ENCODE measurements at places on chromosomes 13 and 19. TPM values are rescaled to one million over a fixed set of nuclear protein-coding genes. Genes with fewer than 3 reads are reported as not detected.

The GIPC3 gene
- total RNA-seq, result under 0.01 TPM

- DNase-seq, result peak; percentile 26
- no peak overlapping the region for H3K27ac ChIP-seq
- H3K27me3 ChIP-seq, result no peaks in the 10 kb centered on the region
These were observed 78.7 kb upstream of the FAM216B start for GRCh38 chr13:42702716-42703115.

- H3K4me3 ChIP-seq, result no peak overlapping the region
- H3K27me3 ChIP-seq, result no peaks in the 10 kb centered on the region
- H3K36me3 ChIP-seq, result no peaks in the 10 kb centered on the region
- H3K4me1 ChIP-seq, result no peaks in the 10 kb centered on the region
These were observed 58.9 kb downstream of the UBL3 start for GRCh38 chr13:29791508-29791907.

- no peaks in the 10 kb centered on the region for H3K4me1 ChIP-seq
- H3K36me3 ChIP-seq, result no peaks in the 10 kb centered on the region
- H3K27ac ChIP-seq, result no peak overlapping the region
- no peaks in the 10 kb centered on the region for H3K27me3 ChIP-seq
These were observed 184.4 kb downstream of the NALCN start for GRCh38 chr13:101231751-101232428.

DNA sequence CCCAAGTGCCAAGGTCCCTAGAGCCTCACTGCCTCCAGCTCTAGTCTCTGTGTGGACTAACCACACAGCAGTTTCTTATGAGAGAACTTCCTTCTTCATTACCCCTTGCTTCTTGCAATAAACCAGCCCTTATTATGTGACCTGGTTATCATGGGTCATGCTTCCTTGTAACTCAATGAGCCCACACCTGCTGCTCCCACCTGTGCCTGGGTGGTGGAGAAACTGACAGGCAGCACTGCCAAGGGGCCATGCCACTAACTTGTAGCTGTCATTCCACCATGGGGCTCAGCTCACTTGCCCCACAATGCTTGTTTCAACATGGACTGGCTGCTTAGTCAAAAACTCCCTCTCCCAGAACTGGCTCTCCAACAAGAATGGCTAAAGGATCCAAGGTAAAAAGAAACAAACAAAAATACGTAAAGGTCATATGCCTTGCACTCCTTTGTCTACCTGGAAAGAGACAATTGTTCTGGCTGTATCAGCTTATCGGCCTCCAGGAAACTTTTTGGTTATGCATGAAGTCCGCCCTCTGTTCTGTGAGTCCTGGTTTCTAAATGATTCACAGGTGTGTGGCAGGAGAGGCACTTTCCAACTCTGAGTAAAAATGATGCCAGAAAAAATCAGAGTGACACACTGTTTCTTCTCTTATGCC is 446.4 kb downstream of the COG6 start:
- no peak overlapping the region for H3K4me3 ChIP-seq
- H3K27ac ChIP-seq, result no peak overlapping the region
- H3K27me3 ChIP-seq, result peaks cover 2% of the 10 kb centered on the region

- peaks cover 12% of the 10 kb centered on the region for H3K27me3 ChIP-seq
- peaks cover 2% of the 10 kb centered on the region for H3K4me1 ChIP-seq
- H3K36me3 ChIP-seq, result no peaks in the 10 kb centered on the region
- H3K27ac ChIP-seq, result no peak overlapping the region
- DNase-seq, result no peak
- no peak overlapping the region for H3K4me3 ChIP-seq
These were observed 23.0 kb upstream of the MIER2 start for GRCh38 chr19:367561-367960.

The CLIP3 gene
- 19.8 TPM for total RNA-seq
